GM23248 (cell line): ENCODE measurements at places on chromosomes 2 and 18.

DNA sequence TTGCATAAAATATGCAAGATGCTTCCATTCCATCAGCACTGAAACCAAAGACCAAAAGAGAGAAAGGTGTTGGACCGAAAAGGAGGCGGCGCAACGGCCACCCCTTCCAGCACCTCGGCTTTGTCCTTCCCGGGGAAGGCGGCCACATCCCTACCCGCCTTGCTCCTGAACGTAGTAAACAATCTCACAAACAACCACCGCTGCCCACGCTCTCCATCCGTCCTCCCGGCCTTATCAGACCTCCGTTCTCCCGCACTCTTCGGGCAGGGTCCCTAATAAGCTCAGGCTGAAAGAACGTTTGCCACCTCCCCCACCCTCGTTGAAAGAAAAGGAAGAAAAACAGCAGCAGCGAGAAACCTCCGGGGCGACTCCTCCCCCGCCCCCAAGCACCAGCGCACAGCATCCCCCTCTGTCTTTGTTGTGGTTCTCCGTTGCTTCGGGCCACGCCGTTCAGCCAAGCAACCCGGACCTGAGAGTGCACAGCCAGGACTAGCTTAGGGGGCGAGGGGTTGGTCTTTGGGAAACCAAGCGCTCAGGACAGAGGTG lies 4.4 kb downstream of the EVX2 start:
- no peak for DNase-seq
- peak overlapping the region; percentile 63 for H3K4me3 ChIP-seq
- H3K36me3 ChIP-seq, result no peaks in the 10 kb centered on the region
- H3K4me1 ChIP-seq, result no peaks in the 10 kb centered on the region

- no peak overlapping the region for H3K4me3 ChIP-seq
- H3K4me1 ChIP-seq, result peaks cover 10% of the 10 kb centered on the region
- DNase-seq, result peak; percentile 56
- no peak overlapping the region for H3K27ac ChIP-seq
- no peaks in the 10 kb centered on the region for H3K27me3 ChIP-seq
Measured at GRCh38 chr2:120712180-120712681, 23.4 kb upstream of the GLI2 start.

- no peaks in the 10 kb centered on the region for H3K27me3 ChIP-seq
- H3K27ac ChIP-seq, result peak overlapping the region; percentile 40
- no peak for DNase-seq
- H3K36me3 ChIP-seq, result no peaks in the 10 kb centered on the region
- H3K4me1 ChIP-seq, result no peaks in the 10 kb centered on the region
- peak overlapping the region; percentile 74 for H3K4me3 ChIP-seq
Measured at GRCh38 chr2:64918220-64918886, 70.8 kb upstream of the SLC1A4 start.

- H3K27ac ChIP-seq, result no peak overlapping the region
- no peaks in the 10 kb centered on the region for H3K36me3 ChIP-seq
- no peaks in the 10 kb centered on the region for H3K4me1 ChIP-seq
- no peak for DNase-seq
- H3K4me3 ChIP-seq, result no peak overlapping the region
- peaks cover 3% of the 10 kb centered on the region; the same call in 1 of the 2 replicates for H3K27me3 ChIP-seq
Measured at GRCh38 chr2:98901702-98902101, 34.3 kb downstream of the CRACDL start.

DNA sequence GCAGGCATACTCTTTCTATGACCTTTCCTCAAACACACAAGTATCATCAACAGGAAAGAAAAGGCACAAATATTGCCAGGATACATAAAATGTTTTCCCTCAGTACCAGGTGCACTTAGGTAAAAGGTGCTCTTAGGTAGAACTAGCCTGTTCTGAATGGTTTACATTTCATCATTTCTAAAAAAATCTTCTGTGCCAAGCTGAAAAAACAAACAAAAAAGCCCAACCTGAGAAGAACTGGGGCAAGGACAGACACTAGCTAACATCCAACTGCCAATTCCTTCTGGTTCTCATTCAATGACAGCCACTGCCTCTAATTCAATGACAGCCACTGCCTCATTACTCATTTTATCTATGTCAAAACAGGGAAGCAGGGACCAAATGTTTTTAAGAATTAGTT lies 68.5 kb downstream of the SPIRE1 start:
- no peaks in the 10 kb centered on the region for H3K27me3 ChIP-seq
- no peak overlapping the region for H3K27ac ChIP-seq
- no peak for DNase-seq
- no peak overlapping the region for H3K4me3 ChIP-seq

DNA sequence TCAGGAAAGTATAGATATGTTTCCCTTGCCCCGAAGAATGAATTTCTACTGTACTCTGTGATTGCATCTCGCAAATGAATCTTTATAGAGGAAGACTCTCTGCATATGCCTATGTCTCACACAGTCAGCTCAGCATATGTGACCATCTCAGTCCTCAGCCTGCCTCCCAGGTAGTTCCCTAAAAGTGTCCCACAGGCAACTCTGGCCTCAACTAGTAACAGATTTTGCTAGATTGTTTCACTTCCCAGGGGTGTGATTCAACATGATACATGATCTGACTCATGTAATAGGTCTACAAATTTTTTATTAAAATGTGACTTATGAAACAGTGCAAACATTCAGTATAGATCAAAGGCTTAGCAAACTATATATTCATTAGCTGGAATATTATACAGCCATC lies 296.6 kb upstream of the CRIM1 start:
- peak; percentile 7 for DNase-seq
- H3K36me3 ChIP-seq, result no peaks in the 10 kb centered on the region
- H3K4me3 ChIP-seq, result no peak overlapping the region
- no peaks in the 10 kb centered on the region for H3K27me3 ChIP-seq
